DMS53 (cell line): ENCODE measurements at places on chromosomes 6 and 20.
A peak's percentile ranks its signal among the peaks of the same experiment; 100 is the strongest.

GRCh38 chr6:157656437-157656997, 166.5 kb upstream of the SNX9 start:
- no peak for DNase-seq

DNA sequence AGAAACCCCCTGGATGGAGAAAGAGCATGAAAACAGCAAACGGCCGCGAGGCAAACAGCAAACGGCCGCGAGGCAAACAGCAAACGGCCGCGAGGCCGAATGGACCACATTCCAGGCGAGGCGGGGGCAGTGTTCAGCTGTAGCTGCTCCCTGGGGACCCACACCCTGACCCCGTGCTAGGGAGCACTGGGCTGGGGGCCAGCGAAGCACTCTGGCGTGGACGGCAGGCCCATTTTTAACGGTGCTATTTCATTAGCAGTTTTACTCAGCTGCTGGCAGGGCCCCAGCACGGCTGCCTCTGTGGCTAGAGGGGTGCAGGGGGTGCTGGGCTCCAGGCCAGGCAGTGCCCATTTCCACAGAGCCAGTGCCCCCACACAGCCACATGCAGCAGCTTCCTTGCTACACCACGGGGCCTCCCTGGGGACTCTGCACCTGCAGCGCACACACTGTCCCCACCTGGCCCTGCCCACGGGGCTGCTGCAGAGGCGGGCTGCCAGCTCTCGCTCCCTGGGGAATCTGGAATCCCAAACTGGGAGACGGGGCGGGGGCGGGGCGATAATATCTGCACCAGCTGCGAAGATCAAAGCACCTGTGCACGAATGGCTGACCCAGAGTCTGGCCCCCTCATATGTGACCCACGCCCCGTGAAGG, 35.6 kb upstream of the SLCO4A1 start:
- DNase-seq = no peak

DNA sequence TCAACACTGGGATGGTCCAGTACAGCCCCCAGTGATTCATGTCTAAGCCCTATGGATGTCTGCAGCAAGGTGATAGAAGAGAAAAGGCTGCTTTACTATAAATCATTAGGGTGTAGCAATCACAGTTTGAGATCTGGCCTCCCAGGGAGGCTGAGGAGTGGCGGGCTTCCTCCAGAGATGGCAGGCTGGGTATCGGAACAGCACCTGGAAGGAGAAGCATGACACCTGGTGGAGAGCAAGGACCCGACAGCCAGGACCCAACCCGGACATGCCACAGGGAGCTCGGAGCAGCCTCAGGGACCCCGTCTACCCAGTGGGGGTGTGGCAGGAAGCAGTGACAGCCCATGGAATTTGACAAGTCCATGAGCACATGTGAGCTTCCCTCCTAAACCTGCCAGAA, 114.8 kb upstream of the CD93 start:
- DNase-seq = peak; percentile 63

- DNase-seq = no peak
These were observed 12.2 kb downstream of the NFKBIL1 start for GRCh38 chr6:31559606-31559957.

DNA sequence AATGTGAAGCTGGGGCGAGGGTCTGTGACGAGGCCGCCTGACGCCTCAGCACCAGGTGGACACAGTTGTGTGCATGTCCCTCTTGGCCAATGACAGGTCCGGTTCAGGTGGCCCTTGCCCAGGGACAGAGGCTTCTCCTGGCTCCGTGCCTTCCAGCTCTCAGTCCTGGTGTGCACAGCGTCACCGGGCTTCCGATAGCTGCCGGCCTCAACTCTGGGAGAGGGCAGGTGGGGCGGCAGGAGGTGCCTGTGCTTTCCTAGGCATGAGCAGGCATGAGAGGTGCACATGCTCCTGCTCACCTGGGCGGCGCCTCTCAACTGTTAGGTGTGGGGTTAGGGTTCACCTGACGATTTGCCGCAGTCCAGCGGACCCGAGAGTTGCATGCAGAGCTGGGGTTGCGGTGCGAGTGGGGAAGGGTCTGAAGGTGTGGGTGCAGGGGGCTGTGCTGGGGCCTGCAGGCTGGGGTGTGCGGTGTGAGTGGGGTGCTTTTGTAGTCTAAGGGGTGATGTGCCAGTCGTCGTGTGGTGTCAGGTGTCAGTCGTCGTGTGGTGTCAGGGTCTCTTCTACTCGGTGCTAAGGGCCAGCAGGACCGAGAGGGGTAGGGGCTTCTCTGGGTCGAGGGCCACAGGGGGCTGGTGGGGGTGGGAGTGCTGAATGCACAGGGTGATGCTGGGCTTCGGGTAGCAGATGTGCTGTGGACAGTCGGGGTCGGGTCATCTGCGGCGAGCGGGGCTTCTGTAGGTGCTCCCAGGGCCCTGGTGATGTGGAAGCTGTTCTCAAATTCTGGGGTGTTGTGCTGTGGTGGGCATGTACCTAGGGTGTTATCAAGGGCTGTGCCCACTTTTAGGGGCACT, 3.8 kb upstream of the SOX18 start:
- DNase-seq = peak; percentile 60

- no peak for DNase-seq
These were observed 300.8 kb upstream of the STXBP5 start for GRCh38 chr6:146903451-146903850.

GRCh38 chr6:84026721-84027164, 6.8 kb upstream of the MRAP2 start:
- peak; percentile 71 for DNase-seq

- DNase-seq = peak; percentile 75
These were observed 10.8 kb upstream of the TAAR1 start for GRCh38 chr6:132669690-132670291.

GRCh38 chr20:36591854-36592641, 13.5 kb upstream of the RAB5IF start:
- peak; percentile 41 for DNase-seq

DNA sequence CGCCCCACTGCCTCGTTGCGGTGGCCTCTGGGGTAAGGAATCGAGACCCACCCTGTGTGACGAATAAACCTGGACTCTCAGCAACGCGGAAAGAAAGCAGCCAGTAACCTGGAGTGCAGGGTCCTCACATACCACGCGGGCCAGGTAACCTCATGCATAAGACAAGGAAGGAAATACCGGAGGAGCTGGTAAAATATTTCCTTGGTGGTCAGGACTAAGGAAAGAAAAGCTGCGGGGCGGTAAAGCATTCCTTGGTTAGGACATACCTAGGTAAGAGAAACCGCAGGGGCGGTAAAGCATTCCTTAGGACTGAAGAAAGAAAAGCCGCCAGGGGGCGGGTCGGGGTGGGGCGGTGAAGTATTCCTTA, 80.7 kb downstream of the SYTL3 start:
- no peak for DNase-seq

DNA sequence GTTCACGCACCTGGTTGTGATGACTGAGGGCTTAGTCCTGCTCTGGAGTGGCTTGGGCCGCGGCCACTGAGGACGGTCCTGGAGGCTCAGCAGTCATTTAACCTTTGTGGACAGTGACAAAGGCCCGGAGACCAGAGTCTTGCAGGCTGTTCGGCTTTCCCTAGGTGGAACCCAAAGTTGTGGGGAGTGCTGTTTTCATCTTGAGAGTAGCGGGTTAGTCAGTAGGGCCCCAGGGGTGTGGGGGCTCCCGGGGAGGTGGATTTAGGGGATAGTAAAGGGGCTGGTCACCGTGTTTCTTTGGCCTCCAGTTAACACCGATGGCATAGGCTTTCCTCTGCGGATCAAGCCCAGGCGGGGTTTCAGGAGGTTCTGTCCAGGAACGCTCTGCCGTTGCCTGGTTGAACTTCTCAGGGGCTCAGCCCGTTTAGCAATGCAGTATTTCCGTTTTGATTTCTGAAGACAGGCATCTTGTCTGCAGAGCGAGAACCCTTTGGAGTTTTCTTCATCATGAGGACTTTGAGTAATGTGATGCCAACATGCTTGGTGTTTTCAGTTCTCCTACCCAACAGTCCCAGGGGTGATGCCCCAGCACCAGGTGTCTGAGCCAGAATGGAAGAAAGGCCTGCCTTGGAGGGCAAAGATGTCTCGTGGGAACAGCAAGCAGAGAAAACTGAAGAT, 31.8 kb downstream of the ZNF831 start:
- DNase-seq = no peak

- no peak for DNase-seq
These were observed 313.2 kb downstream of the HDGFL1 start for GRCh38 chr6:22882581-22882980.

DNA sequence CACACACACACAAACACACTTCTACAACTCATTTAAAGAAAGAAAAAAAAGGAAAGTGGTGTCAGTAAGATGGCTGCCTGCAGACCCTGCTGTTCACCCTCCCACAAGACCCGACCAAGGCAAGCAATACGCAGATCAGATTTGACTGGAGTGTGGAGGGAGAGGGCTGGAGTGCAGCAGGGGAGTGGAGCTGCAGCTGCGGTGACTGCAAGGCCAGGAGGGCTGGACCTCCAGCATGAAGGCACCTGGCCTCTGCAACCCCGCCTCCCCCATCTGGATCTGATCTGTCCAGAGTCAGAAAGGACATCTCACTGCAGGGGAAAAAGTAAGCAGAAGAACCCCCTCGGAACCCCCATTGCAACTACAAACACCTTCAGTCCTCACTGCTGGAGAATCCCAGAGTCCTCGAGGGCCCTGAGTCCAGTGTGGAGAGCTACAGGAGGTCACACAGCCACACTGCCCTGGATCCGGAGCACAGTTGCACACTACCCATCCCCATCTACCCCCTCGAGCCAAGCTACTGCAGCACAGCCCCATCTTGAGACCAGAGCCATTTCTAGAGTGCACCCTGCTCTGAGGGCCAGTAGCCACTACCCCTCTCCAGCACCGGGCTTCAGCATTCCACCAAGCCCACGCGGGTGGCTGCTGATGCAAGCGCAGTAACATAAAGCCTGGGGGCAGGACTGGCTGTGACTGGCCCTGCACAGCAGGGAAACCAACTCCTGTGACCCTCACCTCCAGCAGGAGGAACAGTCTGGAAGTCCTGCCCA, 41.9 kb upstream of the SRSF6 start:
- no peak for DNase-seq

DNA sequence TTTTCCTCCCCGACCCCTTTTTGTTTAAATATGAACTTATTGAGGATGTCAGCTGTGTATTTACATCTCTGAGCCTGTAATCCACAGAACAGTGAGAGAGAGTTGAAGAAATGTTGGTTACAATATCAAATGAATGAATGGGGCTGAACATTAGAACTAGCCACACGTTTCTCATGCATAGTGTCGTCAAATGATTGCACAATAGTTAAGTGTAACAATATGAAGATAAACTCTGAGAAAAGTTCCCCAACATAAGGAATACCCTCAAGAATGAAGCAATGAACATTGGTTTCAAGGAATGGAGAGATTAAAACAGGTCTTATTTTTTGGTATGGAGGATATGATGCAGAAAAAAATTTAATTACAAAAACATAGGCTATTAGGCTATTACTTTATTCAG, 100.5 kb upstream of the DTNBP1 start:
- no peak for DNase-seq

DNA sequence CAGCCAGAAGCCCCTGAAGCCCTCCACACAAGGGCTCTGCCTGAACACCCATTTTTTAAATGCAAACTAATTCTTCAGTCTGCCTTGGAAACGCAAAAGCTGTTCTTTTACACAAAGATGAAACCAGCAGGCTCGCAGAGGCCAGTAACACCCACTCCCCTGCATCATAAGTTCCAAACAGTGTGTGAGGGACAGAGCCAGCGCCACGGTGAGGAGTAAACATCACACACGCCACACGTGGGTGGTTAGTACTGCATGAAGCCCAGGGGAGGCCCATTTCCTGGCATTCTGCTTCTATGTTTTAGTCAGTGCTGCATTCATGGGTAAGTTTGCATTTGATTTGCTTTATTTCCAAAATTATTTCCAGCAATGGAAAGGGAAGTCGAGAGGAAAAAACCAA, 217.7 kb upstream of the RIN2 start:
- no peak for DNase-seq

GRCh38 chr20:31842471-31843157, 2.8 kb downstream of the FOXS1 start:
- DNase-seq = no peak

DNA sequence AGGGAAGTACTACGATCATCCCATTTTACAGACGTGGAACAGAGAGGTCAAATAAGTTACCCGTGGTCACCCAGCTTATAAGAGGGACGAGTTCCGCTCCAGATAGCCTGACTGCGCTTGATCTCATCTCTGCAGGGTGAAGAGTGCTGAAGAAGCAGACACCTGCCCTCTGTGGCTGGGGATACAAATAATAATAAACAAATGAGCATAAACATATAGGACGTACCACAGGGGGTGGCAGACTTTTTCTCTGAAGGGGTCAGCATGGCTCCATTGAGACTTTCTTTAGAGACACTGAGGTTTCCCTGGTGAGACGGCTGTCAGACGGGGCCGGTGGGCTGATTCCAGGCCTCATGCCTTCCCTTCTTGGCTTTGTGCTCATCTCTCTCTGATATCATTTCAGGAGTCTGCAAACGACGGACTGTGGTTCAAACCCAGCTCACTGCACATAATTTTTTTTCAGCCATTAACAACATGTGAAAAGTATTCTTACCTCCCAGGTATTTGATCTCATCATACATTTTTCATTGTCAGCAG, 47.1 kb downstream of the IRF4 start:
- no peak for DNase-seq

- no peak for DNase-seq
These were observed 618.4 kb downstream of the MMUT start for GRCh38 chr6:48844696-48845095.

DNA sequence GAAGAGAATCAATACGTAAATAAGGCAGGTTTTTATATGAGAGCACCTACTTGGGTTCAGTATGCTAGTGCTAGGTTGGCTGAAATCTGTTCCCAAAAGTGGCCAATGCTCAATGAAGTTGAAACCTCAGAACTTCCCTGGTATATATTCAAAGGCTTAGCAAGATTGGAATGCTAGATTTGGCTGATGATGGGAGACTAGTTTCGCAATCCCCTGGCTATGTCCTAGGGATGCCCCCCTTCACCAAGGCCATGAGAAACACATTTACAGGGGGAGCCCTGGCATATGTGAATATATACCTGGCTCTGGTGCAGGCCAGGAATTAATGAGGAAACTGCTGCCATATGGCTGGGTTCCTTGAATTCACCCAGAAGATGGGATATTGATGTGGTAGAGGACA, 142.4 kb upstream of the C6orf118 start:
- DNase-seq = no peak

GRCh38 chr6:140105857-140106256, 731.4 kb upstream of the CITED2 start:
- DNase-seq = peak; percentile 33

DNA sequence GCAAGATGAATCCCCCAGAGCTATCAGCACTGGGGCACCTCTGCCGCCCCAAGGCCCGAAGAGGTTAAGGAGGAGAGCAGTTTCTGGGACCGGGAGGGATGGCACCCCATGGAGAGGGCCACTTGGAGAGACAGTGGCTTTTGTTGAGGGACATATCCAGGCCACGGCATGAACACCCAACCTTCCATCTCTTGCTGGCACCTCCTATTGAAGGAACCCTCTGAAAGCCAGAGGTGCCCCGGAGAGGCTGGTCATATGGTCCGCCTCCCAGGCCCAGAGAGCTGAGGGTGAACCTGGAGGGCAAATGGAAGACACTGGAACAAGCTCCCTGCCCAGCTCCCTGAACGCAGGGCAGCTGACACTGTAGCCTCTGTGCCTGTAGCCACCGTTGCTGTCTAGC, 167.0 kb downstream of the NFATC2 start:
- no peak for DNase-seq
